HFFc6 (cell line): ENCODE measurements at places on chromosomes 2 and 18.

- no peak for DNase-seq
Observed at GRCh38 chr2:133448195-133448594, 120.1 kb downstream of the NCKAP5 start.

GRCh38 chr2:172745636-172746035 lies 10.0 kb downstream of the RAPGEF4 start:
- DNase-seq, result no peak

- no peak for DNase-seq
Observed at GRCh38 chr18:12252061-12252460, 2.1 kb upstream of the CIDEA start.

DNA sequence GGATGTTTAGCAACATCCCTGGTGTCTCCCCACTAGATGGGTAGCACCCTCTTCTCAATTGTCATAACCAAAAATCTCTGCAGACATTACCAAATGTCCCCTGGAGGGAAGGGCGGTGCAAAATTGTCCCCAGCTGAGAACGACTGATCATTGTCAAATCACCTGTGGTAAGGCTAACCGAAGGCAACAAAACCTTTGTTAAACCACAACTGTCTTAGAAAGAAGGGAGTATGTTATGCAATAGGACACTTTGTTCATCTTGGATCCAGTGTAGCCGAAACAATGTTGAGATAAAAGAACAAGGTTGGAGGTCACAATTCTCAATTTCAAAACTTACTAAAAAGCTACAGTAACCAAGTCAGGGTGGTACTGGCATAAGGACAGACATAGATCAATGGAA lies 50.3 kb upstream of the ST3GAL5 start:
- DNase-seq, result no peak

DNA sequence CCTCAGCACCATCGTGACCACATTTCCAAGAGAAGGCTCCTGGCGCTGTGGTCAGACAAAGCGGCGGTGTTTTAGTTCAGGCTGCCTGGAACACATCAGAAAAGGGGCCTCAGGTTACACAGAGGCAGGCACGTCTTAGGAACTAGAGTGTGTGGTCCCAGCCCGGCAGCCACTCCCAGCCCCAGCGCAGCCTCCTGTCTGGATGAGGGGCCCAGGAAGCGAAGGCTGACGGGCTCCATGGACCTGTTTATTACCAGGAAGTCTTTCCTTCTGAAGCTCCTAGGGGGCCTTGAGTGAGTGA lies 10.0 kb upstream of the GPR55 start:
- no peak for DNase-seq

DNA sequence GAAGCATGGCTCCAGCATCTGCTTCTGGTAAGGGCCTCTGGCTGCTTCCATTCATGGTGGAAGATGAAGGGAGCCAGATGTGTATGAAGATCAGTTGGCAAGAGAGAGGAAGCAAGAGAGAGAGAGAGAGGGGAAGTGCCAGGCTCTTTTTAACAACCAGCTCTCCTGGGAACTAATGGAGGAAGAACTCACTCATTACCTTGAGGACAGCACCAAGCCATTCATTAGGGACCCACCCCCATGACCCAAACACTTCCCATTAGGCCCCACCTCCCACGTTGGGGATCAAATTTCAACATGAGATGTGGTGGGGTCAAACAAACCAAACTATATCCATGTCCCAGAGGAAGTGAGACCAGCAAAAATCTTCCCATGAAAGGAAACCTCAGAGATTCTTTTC lies 124.8 kb upstream of the SIX2 start:
- DNase-seq, result no peak

GRCh38 chr2:100425573-100426383 lies 8.3 kb upstream of the CHST10 start:
- no peak for DNase-seq

DNA sequence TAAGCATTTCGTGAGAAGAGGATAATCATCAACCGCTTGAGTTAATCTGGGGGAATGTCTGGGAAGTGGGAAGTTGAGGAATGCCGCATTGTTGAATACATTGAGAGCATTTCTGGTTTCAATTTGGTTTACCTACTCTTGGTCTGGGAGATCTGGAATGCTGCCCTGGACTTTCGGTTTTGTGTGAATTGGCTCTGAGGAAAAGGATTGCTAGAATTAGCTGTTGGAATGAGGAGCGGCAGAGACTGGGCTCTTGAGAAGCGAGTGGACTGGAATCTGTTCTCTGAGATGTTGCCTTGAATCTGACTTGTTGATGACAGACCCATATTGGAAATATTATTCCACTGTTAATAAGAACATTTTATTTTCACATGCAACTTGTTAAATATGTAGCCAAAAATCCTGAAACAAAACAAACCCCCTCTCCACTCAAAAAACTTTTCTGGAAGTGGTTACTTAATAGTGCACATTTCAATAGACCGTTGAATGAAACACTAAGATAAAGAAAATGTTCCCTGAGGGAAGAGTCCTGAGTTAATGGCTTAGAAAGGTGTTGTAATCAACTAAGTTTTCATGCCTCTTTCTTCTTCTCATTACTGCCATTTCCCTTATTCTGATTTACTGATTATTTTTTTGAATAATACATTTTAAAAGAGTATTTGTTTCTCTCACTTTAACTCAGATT lies 50.8 kb downstream of the PTPRM start:
- peak; percentile 80 for DNase-seq

- DNase-seq, result no peak
Observed at GRCh38 chr2:235583925-235584637, 90.2 kb downstream of the AGAP1 start.

GRCh38 chr18:30280186-30280585 lies 762.4 kb downstream of the DSC3 start:
- no peak for DNase-seq

DNA sequence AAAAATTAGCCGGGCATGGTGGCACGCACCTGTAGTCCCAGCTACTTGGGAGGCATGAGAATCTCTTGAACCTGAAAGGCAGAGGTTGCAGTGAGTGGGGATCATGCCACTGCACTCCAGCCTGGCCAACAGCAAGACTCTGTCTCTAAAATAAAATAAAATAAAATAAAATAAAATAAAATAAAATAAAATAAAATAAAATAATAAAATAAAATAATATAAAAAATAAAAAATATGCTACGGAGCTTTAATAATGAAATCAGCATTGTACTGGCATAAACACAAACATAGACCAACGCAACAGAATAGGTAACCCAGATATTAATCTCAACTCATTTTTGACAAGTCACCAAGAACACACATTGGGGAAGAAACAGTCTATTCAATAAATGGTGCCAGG lies 973.4 kb upstream of the SOX11 start:
- no peak for DNase-seq

DNA sequence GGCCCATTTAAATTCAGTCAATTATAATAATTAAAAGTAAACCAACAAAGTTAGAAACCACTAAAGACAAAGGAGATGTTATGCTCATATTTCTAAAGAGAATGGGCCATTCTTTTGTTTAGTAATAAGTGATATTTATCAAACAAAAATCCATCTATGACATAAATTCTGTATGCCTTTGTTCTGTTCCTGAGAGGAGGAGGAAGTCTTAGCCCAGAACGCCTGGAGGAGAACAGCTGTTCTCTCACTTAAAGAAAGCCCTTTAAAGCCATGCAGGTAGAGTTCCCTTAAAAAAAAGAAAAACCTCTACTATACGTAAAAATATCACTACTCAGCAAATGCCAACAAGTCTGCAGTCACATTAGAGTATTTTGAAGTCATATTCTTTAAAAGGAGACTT lies 15.5 kb downstream of the LAMA1 start:
- DNase-seq, result no peak

- DNase-seq, result no peak
Observed at GRCh38 chr2:152499331-152499816, 164.4 kb downstream of the FMNL2 start.

DNA sequence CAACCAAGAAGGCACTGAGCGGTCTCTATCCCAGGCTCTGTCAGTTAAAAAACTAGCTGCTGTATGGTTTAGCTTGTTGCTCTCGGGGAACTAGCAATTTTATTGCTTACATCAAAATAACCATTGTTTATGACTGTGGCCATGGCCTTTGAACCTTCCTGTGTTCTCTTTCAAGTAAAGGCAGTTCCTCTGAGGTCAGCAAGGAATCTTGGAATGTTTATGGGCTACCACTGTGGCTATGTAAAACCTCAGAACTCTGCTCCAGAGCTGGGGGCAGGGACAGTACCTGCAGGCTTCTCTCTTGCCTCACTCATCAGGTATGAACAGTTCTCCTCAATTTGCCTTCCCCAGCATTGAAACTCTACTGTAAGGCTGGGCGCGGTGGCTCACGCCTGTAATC lies 416.0 kb upstream of the NETO1 start:
- DNase-seq, result peak; percentile 48

GRCh38 chr18:13562494-13563029 lies 163.8 kb downstream of the FAM210A start:
- no peak for DNase-seq

GRCh38 chr18:22688877-22689496 lies 244.1 kb upstream of the RBBP8 start:
- no peak for DNase-seq

- DNase-seq, result no peak
Observed at GRCh38 chr2:128154225-128154624, 63.2 kb downstream of the UGGT1 start.

DNA sequence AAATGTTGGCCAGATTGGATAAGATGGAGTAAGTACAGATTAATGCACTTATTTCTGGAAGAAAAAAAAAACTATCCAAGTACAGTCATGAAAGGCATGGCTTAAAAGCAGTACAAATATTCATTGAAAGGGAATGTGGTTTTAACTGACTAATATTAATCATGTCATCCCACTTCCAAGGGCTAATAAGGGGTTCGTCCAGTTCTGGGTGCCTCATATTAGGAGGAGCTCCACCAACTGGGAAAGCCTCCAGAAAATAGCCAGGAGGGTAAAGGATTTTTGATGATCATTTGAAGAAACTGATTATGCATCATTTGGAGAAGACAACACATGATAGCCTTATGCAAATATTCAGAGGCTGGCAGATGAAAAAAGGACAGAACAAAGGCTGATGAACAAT lies 115.2 kb upstream of the ARL5A start:
- no peak for DNase-seq

DNA sequence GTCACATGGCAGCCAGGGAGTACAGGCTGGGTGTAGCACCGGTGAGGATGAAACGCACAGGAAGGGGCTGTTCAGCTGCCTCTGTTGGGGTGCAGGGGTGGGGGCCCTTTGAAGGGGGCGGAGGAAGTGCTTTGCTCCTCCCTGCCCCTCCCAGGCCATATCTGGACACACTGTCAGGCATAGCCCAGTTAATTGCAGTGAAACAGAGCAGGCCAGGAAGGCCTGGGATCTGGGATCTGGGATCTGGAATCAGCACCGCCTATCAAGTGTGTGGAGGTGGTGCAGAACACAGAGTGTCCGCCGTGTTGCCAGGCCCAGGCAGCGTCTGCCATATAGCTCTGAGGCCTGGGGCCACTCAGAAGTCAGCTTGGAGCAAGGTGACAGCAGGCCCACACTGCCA lies 119.3 kb upstream of the MSH2 start:
- no peak for DNase-seq

DNA sequence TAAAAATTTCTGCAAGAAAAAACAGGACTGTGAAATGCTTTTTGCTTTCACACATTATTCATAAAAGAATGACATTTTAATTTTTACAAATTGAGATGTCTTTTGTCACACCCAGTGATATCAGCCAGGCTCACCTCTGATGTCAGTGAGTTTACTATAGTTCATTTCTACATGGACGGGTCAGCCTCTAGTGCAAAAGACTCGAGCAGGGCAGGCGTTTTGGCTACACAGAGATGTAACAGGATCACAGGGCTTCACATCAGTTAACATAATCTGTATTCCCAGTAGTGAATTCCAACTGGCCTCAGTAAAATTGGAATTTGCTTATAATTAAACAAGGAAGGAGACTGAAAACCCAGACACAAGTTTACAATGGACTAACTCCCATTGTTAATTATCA lies 275.6 kb upstream of the ZSWIM2 start:
- no peak for DNase-seq

DNA sequence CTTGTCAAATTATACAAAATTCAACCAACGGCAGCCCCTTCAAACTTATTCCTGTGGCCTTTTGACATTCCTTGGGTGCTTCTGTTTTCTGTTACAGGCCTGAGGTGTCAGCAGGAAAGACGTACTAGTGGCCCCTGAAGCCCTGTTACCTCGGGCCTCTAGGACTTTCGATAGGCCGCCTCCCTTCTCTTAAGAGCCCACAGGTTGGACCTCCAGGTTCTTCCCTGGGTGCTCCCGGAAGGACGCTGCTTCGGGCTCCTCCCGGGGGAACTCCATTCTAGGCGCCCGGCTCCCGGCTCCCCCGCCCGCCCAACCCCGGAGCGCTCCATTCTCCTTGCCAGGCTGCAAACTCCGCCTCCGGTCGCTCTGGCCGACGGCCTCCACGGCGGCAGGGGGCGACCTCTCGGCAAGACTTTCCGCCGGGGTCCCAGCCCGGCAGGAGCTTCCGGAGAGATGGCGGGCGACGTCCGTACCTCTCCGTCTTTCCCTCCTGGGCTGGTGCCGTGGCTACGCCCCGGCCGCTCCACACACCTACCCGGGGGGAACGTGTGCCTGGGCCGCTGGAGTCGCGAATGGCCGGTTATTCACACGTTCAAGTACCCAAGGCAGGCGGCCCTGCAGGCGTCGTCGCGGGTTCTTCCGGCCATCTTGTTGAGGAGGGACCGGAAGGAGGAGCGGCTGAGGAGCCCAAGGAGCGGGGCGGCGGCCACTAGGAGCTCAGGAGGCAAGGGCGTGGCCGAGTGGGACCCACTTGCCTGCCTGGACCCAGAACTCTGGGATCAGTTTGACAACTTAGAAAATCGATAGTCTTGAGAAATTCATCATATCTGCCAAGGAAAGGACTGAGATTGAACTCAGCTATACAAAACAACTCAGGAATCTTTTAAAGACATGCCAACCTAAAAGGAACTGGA lies 27.5 kb downstream of the BOLA3 start:
- DNase-seq, result peak; percentile 35

DNA sequence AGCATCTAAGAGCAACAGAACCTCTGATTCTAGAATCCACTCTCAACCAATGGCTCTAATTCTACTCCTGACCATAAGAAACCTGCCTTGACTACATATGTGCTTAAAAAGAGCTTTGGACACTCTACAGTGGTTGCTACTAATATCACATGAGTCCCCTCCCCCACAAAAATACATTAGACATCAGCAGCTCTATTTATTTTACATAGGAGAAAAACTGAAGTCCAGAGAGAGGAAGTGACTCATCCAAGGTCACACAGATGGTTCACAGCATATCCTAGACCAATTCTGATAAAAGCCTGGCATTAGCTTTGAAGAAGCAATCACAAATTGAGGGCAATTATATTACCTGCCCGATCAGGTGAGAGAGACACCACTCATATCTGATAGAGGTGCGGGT lies 49.8 kb downstream of the ALK start:
- DNase-seq, result no peak

DNA sequence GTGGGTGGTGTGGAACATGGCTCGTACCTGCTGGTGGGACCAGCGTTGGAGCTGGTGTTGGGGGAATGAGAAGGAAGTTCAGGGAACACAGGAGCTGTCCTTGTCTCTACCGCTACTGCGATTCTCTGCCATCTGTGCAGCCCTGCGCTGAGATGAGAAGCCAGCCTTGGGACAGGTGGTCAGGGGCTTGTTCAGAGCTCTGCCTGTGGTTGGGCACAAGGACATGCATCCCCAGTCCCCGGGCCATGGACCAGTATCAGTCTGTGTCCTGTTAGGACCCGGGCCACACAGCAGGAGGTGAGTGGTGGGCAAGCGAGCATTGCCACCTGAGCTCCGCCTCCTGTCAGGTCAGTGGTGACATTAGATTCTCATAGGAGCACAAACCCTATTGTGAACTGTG lies 164.4 kb downstream of the TSN start:
- DNase-seq, result no peak
